Natural killer cell treated with Interleukin-12 subunit alpha and Interleukin-12 subunit beta and Interleukin-15 and Interleukin-18, amount 100 ng/mL, for 72 hours (primary cell): ENCODE measurements at places on chromosomes 4 and X.

DNA sequence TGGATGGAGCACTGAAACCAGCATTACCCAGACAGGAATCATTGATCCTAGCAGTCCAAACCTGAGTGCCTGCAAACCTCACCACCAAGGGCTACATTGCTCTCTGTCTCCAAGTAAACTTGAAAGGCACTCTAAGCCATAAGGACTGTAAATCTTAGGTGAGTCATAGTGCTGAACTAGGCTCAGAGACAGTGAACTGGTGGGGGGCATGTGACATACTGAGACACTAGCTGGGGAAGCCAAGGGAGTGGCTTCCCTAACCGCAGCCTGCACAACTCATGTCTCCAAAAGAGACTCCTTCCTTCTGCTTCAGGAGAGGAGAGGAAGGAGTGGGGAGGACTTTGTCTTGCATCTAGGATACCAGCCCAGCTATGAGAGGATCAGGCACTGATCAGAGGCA lies 235.5 kb upstream of the ACTRT1 start:
- no peak for DNase-seq

GRCh38 chr4:180234730-180235129 lies 2008.5 kb upstream of the TENM3 start:
- no peak for DNase-seq

GRCh38 chr4:4694296-4694772 lies 152.5 kb upstream of the STX18 start:
- no peak for DNase-seq

DNA sequence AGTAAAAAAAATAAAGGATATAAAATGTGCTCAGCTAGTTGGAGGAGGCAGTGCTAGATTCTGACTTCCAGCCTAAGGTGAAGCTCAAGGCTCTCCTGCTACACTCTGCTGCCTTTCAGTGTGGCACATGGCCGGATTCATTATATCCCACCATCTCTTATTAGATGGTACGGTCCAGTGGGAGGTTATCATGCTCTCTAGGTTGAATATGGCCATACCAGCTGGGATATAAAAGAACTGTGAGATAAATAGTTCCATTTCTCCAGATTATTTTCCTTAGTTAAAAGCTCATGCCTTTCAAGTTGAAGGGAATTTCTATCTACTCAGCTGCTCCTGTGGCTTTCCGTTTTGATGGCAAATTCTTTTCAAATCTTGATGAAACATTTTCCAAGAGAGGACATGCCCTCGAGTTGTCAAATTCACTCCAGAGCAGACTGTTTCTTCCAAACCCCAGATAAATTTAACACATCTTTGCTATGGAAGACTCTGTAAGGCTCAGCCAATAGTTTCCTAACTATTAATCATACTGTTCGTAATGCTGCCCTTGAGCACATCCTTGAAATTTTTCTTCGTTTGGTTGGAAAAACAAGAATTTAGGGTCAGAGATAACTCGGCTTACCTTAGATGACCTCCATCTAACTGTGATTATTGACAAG lies 2.2 kb upstream of the MGARP start:
- DNase-seq = no peak

DNA sequence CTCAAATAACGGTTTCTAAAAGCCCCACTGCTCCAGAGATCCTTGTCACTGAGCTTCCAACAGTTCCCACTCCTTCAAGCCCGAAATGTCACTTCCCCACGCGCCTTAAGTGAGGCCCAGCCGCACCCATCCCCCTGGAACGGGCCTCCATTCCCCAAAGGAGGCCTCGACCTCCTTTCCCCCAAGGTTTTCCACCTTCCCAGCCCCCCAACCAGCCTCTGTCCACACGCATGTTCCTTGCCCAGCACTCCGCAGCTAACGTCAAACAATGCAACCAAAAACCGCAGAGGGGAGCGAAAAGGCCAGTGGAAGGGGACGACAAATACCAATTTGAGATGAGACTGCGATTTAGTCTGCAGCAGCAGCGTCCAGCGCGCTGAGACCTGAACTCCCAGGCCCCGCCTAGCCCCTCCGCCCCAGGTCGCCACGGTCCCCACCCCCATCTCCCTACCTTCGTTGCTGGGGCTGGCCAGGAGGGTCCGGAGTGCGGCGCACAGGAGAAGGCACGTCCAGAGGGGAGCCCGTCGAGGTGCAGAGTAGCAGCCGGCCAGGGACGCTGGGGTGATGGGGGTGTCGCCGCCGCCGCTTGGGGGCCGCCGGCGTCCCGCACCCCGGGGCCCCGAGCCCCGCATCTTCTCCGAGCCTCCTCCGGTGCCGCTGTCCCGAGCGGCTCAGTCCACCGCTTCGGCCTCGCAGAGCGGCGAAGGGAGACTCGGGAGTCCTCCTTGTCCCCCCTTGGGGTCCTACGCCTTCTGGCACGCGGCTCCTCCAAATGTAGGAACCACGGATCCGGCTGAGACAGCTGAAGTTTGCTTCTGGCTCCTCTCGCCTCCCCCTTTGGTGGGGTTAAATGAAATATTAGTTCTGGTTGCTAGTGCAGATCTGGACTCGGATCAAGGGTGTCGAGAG lies 924 bp downstream of the EPHA5 start:
- peak; percentile 54 for DNase-seq

GRCh38 chrX:80751456-80751855 lies 58.2 kb downstream of the BRWD3 start:
- DNase-seq = no peak

DNA sequence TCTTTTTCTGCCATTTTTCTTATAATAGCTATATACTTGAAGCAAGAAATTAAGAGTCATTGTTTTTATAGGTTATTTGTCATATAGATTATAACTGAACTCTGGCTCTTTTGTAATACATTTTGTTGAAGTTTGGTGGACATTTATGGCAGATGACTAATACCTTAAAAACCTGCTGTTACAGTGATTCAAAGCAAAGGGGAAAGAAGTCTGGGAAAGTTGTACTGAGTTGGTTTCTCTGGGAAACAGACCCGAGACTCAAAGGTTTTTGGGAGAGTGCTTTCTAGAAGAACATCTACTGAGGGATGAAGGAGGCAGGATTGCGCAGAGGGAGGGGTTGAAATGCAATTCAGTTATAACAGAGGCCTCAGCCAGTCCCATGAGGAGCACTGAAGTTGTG lies 35.9 kb downstream of the NAP1L5 start:
- DNase-seq = no peak

GRCh38 chrX:130523460-130524394 lies 121.9 kb downstream of the RBMX2 start:
- no peak for DNase-seq

- DNase-seq = no peak
These were observed 9.2 kb downstream of the UBA1 start for GRCh38 chrX:47202877-47203276.

- DNase-seq = no peak
These were observed 1703.7 kb upstream of the AGA start for GRCh38 chr4:179145746-179146525.

GRCh38 chr4:120865985-120866384 lies 56.5 kb downstream of the PRDM5 start:
- no peak for DNase-seq

DNA sequence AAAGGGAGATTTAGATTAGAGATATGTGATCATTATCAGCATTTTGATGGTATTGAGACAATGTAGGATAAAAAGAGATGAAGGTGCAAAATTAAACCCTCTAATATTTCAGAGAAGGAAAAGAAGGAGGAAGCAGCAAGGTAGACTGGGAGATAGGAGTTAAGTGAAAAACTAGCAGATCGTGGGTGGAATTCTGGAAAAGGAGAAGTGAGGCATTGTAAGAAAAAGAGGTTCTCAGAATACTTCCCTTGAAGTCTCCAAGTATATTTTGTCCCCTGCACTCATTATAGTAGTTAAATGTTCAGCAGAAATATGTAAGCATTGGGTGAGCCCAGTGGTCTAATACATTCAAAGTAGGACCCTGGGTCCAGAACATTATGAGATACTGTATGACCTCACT lies 30.3 kb downstream of the COPS4 start:
- no peak for DNase-seq

DNA sequence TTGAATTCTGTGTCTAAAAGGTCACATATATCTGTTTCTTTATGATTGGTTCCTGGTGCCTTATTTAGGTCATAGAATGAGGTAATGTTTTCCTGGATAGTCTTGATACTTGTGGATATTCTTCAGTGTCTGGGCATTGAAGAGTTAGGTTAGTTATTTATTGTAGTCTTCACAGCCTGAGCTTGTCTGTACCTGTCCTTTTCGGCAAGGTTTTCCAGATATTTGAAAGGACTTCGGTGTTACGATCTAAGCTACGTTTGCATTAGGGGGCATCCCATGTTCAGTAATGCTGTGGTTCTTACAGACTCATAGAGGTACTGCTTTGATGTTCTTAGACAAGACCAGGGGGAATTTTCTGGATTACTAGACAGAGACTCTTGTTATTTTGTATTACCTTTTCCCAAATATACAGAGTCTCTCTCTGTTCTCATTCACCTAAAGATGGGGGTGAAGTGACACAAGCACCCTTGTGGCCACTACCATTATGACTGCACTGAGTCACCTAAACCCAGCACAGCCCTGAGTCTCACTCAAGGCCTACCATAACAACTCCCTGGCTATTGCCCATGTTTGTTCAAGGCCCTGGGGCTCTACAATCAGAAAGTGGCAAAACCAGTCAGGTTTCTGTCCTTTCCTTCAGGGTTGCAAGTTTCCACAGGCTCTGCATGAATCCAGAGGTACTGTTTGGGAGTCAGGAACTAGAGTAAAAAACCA lies 30.1 kb upstream of the CYSLTR1 start:
- no peak for DNase-seq

DNA sequence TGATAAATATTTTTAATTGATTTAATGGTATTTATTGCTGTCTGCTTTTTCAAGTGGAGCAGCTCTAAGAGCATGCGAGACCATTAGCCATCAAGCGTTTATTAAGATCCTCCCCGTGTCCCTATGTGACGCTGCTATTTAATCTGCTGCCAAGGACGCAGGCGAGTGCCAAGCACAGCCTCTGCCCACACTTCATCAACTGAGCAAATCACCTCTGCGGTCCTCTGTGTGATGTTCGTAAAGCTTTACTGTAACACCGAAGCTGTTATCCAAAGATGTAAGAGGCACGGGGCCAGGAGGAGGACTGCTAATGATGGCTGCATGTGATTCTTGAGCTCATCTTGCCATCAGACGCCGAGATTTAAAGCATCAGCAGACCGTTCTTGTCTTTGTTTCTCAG lies 79.5 kb downstream of the STOX2 start:
- DNase-seq = no peak

GRCh38 chr4:94491322-94491721 lies 39.6 kb downstream of the PDLIM5 start:
- no peak for DNase-seq

DNA sequence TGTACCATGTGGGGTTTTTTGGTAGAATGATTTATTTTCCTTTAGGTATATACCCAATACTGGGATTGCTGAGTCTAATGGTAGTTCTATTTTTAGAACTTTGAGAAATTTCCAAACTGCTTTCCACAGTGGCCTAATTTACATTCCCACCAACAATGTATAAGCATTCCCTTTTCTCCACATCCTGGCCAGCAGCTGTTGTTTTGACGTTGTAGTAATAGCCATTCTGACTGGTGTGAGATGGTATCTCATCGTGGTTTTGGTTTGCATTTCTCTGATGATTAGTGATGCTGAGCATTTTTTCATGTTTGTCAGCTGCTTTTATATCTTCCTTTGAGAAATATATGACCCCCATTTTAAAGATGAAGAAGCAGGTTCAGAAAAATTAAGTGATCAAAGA lies 153.7 kb downstream of the CBR4 start:
- no peak for DNase-seq
